ENCODE measurements at places on chromosomes 7 and 10.

GRCh38 chr10:106714734-106715555, 449.6 kb downstream of the SORCS1 start:
- DNase-seq = no peak

GRCh38 chr10:132097609-132098377, 32.0 kb downstream of the JAKMIP3 start:
- DNase-seq = no peak

DNA sequence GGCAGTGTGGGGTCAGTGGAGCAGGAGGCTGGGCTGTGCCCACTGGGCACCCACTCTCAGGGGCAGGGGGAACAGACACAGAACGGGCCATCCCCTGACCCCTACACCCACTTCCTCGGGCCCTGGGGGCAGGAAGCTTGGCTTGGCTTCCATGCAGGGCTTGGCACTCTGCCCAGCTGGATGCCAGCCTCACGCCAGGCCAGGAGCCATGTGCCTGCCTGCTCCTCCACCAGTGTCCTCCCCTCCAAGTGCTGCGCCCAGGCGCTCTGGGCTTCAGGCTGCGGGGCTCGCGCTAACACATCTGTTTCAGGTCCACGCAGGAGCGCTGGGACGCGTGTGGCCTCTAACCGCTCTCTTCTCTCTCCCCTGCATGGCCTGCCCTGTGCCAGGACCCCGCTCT, 12.7 kb downstream of the LDB3 start:
- DNase-seq = no peak

- DNase-seq = no peak
Observed at GRCh38 chr7:71787513-71787912, 624.6 kb downstream of the CALN1 start.

DNA sequence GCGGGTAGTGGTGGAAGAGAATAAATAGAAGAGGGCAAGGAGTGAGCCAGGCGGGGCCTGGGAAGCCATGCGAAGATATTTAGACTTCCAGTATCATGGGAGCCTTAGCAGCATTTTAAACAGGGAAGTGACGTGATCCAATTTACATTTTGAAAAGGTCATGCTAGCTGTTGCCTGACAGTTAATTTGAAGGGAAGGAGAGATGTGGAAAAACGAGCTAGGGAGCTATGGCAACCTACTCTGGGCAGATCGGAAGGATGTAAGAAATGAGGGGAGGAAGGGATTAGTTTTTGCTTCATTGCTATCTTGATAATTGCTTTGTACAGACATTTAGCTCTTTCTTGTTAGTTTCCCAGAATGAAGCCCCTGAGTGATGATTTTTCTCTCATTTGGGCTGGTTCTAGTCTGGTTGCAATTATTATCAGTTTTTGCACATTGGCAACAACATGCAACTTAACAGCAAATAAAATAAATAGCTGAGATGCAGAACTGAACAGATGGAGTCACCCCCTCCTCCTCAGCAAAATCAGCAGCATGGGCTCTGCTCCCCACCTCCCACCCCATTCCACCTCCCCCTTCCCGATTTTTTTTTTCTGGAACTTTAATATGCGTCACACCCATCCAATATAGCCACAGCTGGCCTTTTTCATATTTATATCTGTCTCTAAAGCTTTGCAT, 13.0 kb upstream of the CALU start:
- no peak for DNase-seq

GRCh38 chr7:150958597-150958996, 19.5 kb downstream of the KCNH2 start:
- no peak for DNase-seq

Data from HCEC 1CT (cell line).